ENCODE measurements at places on chromosomes 3 and 15. TPM values are rescaled to one million over a fixed set of nuclear protein-coding genes. Genes with fewer than 3 reads are reported as not detected.

PLA2G4E gene
- total RNA-seq, result not detected

RYR3 gene
- total RNA-seq, result 0.01 TPM

DAPK2 gene
- 4.2 TPM for total RNA-seq

GPR149 gene
- not detected for total RNA-seq

FAM227B gene
- total RNA-seq, result 0.74 TPM

ARPC4 gene
- 160 TPM for total RNA-seq

LOXL1 gene
- total RNA-seq, result 0.67 TPM

LYSMD2 gene
- total RNA-seq, result 25.6 TPM

VGLL4 gene
- 34.4 TPM for total RNA-seq

BCL2A1 gene
- 10.2 TPM for total RNA-seq

GP9 gene
- not detected for total RNA-seq

AHSG gene
- total RNA-seq, result 0.16 TPM

CILP gene
- total RNA-seq, result 0.23 TPM

CYP1A2 gene
- 0.05 TPM for total RNA-seq

IQCB1 gene
- total RNA-seq, result 11.2 TPM

PTH1R gene
- 1.1 TPM for total RNA-seq

FOXB1 gene
- not detected for total RNA-seq

CYP11A1 gene
- not detected for total RNA-seq

CACNA2D3 gene
- not detected for total RNA-seq

DTX3L gene
- total RNA-seq, result 7.0 TPM

TRIM71 gene
- not detected for total RNA-seq

ZBTB20 gene
- total RNA-seq, result 0.70 TPM

CIB2 gene
- 23.1 TPM for total RNA-seq

LZTFL1 gene
- 15.1 TPM for total RNA-seq

DPPA4 gene
- total RNA-seq, result not detected

NR2E3 gene
- total RNA-seq, result not detected

LYZL4 gene
- total RNA-seq, result not detected

TJP1 gene
- 81.7 TPM for total RNA-seq

RSL24D1 gene
- total RNA-seq, result 101 TPM

CD200 gene
- not detected for total RNA-seq

IL5RA gene
- total RNA-seq, result not detected

BFSP2 gene
- not detected for total RNA-seq

CCDC14 gene
- total RNA-seq, result 16.4 TPM

ERC2 gene
- total RNA-seq, result not detected

MINAR1 gene
- total RNA-seq, result 0.53 TPM

STRC gene
- total RNA-seq, result 0.05 TPM

THUMPD3 gene
- 55.2 TPM for total RNA-seq

NUP210 gene
- 32.9 TPM for total RNA-seq

SERPINI2 gene
- total RNA-seq, result not detected

TGM4 gene
- 0.18 TPM for total RNA-seq

DCBLD2 gene
- 229 TPM for total RNA-seq

EFHB gene
- total RNA-seq, result 0.94 TPM

PRSS50 gene
- not detected for total RNA-seq

PRR20G gene
- total RNA-seq, result 0.80 TPM

PLA2G4F gene
- total RNA-seq, result not detected

All from A549 treated with GW870086 at 1 μM for 4 hours (cell line).